ENCODE measurements at places on chromosomes 16 and 17.

DNA sequence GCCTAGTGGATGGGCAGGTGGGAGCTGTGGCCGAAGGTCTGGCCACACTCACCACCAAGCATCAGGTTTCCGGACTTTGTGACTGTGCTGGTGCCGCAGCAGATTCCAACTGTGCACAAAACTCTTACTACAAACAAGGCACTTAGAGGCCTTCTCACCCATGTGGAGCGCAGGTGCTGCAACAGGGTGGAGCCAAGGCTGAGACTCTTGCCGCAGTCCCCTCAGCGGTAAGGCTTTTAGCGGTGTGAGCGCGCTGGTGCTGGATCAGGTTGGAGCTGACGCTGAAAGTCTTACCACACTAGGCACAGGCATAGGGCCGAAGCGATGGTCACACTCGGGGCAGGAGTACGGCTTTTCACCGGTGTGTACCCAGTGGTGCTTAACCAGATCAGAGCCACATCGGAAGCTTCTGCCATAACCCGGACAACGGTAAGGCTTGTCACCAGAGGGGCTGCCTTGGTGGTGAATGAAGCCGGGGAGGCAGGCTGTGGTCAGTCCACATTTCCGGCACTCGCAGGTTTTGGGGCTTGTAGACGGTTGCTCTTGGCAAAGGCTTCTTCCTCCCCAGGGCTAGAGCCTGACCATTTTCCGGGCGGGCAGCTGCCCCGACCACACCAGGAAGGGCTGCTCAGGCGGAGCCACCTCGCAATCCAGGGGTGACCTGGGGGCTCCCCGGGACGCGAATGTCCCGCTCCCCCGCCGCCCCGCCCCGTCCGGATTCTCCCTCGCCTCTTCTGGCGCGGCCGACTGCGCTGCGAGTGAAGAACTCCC lies 1.0 kb upstream of the ARMC5 start:
- no peak for DNase-seq

GRCh38 chr16:20851601-20852000 lies 45.3 kb downstream of the REXO5 start:
- no peak for DNase-seq

- no peak for DNase-seq
These were observed 2.7 kb downstream of the CENPX start for GRCh38 chr17:82019690-82020571.

- no peak for DNase-seq
These were observed 526 bp downstream of the MOSMO start for GRCh38 chr16:22008215-22009059.

- DNase-seq = no peak
These were observed 7.6 kb downstream of the RCVRN start for GRCh38 chr17:9897372-9897968.

GRCh38 chr17:35101036-35101435 lies 18.6 kb downstream of the RAD51D start:
- no peak for DNase-seq

DNA sequence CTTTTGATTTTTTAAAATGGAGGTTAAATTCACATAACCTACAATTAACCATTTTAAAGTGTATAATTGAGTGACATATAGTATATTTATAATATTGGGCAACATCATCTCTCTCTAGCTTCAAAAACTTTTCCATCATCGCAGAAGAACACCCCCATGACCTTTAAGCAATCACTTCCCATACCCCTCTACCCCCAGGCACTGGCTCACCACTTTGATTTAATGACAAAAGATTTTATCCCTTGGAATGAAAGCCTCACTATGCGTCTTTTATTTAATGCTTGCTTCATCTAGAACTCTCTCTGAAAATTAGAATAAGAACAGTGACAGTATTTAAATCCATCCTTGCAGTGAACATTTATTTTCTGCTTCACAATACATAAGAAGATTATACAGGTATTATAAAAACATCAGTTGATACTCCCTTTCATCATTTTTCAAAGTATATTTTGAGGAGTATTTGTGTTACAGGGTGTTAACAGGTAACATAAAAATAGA lies 3.2 kb upstream of the KRTAP1-3 start:
- no peak for DNase-seq

GRCh38 chr17:74547736-74548135 lies 1.8 kb upstream of the CD300C start:
- no peak for DNase-seq

GRCh38 chr17:77601054-77601979 lies 357.2 kb upstream of the TNRC6C start:
- DNase-seq = no peak

DNA sequence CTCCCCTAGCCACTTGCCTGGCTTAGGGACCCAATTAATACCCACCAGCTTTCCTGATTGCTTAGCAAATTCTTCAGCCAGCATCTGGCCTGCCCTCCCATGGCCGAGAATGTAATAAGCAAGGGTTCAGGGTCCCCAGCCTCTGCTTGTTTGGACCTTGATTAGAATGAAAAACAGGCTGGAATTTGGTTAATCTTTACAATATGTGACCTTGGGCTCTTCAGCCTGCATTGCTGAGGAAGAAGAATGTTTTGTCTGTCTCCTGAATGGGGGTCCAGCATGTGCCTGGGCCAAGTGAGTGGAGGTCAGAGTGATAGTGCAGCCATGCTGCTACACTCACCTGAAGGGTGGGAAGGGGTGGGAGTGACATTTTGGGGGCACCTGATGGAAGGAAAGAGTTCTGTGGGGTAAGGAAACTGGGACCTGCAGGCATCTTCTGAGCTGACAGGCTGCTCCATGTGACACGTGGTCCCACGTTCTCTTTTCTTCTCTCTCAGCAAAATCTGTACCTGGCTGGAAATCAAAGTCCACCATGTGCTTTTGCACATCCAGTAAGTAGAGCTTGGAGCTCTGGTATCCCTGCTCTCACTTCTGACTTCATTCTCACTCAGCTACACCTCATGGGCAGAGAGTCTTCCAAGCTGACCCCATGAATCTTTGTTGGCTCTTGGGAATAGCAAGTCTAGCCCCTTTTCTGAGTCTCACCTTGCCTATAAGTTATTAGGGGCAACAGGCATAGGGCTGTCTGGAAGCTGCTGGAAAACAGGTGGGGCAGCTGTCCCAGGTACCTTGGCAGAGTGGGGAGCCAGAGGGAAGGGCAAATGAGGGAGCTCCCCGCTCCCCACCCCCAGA lies 5.3 kb downstream of the TMEM106A start:
- DNase-seq = no peak

- no peak for DNase-seq
These were observed 277.5 kb upstream of the HSBP1 start for GRCh38 chr16:83530293-83530692.

DNA sequence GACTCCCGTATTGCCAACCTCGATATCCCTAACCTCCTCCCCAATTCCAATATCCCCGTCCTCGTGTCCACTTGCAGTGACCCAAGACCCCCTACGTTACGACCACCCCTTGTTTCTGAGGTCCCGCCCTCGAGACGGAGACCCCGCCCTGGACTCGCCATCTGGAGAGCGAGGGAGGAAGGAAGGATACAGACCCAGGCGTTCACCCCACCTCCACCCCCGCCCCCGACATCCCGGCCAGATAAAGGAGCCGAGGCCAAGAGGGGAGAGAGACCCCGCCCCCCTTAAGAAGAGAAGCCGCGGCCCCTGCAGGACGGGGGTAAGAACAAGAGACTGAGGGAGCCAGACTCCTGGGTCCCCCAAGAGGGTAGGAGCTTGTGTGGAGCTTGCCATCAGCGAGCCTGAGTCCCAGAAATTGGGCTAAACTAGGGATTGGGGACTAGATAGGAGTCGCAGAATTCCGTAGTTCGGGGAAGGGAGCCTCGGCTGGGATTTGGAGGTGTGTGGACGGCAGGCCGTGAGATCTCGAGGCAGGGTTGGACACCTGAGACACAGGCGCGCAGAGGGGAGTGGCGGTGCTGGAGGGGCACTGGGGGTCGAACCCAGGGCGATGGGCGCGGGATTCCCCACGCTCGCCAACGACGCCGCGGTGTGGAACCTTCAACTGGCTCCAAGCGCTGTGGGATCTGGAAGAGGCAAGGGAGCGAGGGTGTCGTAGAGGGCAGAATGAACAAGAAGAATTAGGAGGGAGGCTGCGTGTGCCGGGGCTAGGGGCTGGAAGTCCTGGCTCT lies at the start of gene BCL6B:
BCL6B (plus strand) TSS at position 270 of the 791 bp plus-strand sequence. CDS start 622 bp downstream, outside the sequence.
- DNase-seq = no peak

- DNase-seq = no peak
These were observed 264.2 kb downstream of the SEC14L1 start for GRCh38 chr17:77404812-77405581.

- no peak for DNase-seq
These were observed 92.5 kb downstream of the SDK2 start for GRCh38 chr17:73551759-73552158.

GRCh38 chr16:86821895-86822294 lies 243.5 kb downstream of the FOXL1 start:
- DNase-seq = no peak

GRCh38 chr17:77141846-77142449 lies 1.2 kb downstream of the SEC14L1 start:
- DNase-seq = no peak

DNA sequence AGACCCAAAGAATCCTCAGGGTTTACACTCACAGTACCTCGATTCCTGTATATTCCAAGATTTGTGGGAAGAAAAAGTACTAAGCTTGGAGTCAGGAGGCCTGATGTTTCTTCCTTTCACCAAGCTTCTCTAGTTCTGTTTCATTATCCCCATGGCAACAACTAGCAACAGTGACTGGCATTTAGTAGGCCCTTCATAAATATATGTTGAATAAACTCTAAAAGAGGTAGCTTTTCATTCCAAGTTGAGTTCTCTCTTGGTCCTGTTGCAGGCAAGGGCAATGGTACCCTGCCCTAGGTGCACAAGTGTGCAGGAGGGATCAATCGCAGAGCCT lies 527 bp upstream of the UBE2Z start:
- no peak for DNase-seq

DNA sequence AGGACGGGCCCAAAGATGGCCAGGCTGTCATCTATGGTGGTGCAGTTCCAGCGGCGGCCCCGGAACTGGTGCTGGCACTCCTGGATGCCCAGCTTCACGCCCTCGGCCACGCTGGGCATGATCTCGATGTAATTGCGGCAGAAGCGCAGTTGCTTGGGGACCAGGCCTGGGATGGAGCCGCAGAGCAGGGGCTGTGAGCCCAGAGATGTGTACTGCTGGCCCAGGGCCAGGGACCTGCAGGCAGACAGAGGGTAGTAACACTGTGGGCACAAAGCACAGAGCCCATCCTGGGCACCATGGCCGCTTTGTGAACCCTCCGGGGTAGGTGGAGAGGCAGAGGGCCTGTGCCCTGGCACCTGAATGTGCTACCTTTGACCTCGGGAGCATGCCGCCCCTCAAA lies 44.8 kb downstream of the WNT3 start:
- no peak for DNase-seq

DNA sequence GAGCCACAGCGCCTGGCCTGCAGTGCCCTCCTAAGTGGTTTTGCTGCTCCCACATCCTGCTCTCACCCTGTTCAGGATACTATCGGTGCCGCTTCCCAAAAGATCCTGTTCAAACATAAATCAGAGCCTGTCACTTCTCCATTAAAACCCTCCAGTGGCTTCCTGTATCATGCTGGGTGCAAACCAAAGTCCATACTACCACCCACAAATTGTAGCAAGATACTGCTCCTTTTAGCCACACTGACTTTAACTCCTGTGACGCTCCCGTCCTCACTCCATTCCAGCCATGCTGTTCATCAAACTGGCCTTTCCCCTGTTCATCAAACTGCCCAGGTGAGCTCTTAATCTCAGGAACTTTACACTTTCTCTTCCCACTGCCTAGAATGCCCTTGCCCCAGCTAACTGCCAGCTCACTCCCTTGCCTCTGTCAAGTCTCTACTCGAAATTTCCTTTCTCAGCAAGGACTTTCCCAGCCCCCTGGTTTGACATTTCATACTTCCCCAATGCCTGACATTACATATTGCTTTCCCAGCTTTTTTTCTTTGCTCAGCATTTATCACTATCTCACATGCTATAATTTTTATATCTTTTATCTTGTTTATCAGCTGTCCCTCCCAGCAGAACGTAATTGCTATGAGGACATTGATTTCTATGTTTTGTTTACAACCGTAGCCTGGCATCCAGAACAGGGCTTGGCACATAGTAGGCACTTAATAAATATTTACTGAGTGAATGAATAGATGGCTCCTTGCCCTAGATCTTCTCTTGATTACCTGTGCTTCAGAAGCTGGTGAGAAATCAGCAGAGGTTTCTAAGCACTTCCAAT lies 44.3 kb upstream of the SMURF2 start:
- no peak for DNase-seq

GRCh38 chr17:10698096-10698818 lies 863 bp downstream of the ADPRM start:
- no peak for DNase-seq

DNA sequence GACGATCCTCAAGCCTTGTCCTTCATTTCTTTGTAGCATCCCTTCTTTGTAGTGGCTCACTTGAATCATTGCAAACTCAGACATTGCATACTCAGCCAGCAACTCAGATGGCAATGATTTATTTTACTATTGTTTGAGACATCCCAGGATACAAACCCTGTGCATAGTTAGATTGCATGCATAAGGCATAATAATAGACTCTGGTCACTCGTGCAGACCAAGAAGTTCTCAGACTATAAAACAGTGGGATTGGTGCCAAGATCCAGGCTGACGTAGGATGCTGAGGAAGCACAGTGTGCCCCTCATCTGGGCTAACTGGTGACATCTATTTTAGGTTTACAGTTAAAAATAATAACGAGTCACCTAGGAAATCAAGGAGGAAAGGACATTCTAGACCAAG lies 142.3 kb downstream of the PMP22 start:
- DNase-seq = no peak

GRCh38 chr16:89690392-89690901 lies 4.0 kb downstream of the CDK10 start:
- DNase-seq = no peak

Data from NCI-H1436 treated with DMSO at 0.1 percent for 48 hours (cell line).